ENCODE measurements at places on chromosomes 3 and 15.
A peak's percentile ranks its signal among the peaks of the same experiment; 100 is the strongest.

GRCh38 chr3:184361932-184362667 is 590 bp downstream of the POLR2H start:
- DNase-seq, result no peak

- DNase-seq, result no peak
Measured at GRCh38 chr15:85174521-85174920, 192.9 kb downstream of the PDE8A start.

GRCh38 chr3:52402101-52402521 is 42.8 kb downstream of the SEMA3G start:
- no peak for DNase-seq

DNA sequence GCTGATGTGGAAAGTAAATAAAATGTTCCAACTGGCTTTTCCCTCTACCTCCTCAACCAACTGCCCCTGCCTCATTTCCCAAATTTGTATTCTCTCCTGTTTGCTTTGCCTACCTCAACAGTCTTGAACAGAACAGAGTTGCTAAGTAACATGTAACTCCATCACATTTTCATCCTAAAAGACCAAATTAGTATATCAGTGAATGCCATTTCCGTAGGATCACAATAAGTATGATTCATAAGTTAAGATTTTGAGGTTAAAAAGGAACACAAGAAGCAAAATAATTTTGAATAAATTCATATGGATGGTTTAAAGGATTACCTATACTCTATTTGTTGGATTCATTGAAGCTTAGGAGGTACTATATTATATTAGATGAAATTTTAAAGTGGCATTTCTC is 154.9 kb downstream of the ECT2 start:
- DNase-seq, result no peak

GRCh38 chr3:183591881-183592521 is 36.5 kb upstream of the KLHL6 start:
- DNase-seq, result no peak

GRCh38 chr3:127566833-127567232 is 23.7 kb downstream of the TPRA1 start:
- DNase-seq, result no peak

GRCh38 chr15:52154896-52155865 is 36.0 kb downstream of the GNB5 start:
- DNase-seq, result no peak

DNA sequence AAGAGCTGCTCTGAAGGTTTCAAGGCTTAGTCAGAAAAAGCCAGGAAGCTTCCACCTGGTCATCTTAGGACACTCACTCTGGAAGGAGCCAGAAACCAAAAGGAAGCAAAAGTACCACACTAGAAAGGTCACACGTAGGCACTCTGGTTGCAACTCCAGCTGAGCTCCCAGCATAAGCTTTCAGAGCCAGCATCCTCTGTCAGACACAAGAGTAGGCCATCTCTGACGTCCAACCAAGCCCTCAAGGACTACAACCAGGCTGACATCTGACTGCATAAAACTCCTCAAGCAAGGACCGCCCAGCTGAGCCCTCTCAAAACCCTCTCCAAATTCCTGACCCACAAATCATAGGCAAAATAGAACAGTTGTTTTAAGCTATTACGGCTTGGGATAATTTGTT is 12.8 kb downstream of the SH3BP5 start:
- DNase-seq, result no peak

DNA sequence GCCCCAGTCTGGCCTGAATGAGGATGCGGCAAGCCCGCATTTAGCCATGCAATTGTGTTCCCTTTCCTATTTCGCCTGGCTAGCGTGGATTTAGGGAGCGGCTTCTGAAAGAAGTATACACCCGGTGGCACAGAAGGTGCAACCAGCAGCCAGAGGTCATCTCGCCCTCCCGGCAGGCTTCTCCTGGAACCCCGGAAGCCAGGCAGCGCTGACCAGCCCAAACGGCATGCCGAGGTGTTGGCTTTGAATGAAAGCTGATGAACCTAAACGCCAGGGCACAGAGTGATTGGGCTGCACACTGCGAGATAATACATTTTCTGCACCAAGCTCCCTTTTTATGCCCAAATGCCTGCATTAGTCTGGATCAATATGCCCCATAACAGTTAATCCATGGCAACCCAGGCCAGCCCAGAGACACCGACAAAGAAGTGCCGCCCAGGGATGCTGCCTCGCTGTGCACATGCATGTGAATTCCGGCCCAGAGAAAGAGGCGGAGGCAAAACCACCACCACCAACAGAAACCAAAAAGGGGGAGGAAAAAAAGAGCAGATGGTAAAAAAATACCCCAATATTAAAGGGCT is 1.4 kb downstream of the SRGAP3 start:
- DNase-seq, result no peak

DNA sequence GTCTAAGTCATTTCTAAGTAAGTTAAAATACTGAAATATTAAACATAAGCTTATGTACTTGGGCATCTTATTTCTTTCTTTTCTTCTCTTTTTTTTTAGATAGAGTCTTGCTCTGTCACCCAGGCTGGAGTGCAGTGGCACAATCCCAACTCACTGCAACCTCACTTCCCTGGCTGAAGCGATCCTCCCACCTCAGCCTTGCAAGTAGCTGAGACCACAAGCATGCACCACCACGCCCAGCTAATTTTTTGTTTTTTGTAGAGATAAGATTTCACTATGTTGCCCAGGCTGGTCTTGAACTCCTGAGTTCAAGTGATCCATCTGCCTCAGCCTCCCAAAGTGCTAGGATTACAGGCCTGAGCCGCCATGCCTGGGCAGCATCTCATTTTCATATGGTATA is 16.0 kb upstream of the ZNF710 start:
- DNase-seq, result no peak

DNA sequence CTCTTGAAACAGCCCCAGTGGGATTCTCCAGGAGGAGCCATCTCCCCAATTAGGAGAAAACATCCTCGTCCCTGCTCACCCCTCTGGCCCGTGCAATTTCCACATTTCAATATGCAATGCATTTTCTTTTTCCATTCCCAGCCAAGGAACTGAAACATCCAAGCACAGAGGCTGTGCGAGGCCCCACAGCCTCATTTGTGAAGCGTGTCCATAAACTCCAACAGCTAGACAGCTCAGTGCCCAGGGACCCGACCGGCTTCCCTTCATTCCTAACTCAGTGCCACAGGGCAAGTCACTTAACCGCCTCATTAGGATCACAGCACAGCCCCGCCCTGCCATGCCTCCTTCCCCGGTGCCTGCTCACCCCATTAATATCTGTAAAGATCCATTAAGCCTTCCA is 204.2 kb upstream of the IGF1R start:
- DNase-seq, result no peak

GRCh38 chr15:67146234-67146633 is 80.8 kb downstream of the SMAD3 start:
- no peak for DNase-seq

DNA sequence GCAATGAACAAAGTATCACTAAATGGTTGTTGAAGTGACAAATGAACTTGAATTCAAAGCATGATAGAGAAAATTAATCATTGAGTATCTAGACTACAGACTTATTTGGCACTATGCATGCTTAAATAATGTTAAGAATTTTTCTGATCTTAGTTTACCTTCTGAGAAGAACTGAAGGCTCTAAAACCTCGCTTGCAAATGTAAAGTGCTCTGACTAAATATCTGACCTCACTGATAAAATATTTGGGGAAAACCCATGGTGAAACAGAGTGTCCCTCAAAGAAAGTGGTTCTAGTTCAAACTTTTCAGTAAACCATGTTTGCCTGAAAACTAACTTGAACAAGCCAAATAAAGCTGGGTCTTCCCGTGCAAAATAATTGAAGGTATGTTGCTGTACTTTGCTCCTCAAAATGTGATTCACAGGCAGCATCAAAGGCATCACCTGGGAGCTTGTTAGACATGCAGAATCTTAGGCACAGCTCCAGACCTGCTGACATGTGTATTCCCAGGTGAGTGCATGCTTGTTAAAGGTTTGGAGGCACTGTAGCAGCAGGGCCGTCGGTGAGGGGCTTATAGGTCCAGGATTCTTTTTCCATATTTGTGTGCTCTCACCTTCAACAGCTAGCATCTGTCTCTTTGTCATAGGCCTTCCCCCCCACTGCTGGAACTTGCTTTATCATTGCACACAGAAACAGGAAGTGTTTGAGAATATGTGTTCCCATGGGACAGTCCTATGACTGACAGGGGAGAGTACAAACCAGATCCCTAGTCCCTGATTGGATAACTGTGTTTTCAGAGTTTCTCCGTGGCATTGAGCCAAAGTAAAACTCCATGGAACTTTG is 524.2 kb upstream of the LMCD1 start:
- DNase-seq, result no peak

DNA sequence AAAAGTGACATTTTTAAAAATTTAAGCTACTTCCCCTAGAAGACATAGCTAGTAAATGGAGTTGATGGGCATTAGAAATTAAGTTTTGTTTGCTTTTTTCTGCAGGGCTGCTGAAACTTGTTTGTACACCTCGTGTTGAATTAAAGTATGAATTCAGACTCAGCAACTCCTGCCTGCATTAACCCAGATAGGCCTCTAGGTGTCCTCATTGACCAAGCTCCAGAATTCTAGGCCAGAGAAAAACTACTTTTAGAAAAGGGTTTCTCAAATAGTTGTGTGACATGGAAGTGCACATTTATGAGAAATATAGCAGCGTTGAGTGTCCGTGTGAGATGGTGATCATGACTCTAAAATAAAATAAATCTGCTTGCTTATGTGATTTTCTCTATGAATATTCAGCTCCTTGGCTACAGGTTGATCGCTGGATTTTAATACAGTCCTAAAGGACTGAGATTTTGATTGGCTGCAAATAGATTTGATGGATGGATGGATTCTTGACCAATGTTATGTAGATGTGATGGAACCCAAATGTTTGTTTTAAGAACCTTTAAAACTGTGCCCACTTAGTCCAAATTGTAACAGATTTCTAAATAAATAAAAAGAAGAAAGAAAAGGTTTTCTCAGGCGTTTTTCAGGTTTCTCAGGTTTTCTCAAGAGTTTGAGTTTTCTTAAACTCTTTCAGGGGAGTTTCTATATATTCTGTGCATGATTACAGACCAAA is 39.4 kb upstream of the LMOD3 start:
- DNase-seq, result no peak

- DNase-seq, result no peak
Measured at GRCh38 chr3:135014566-135014965, 219.5 kb downstream of the EPHB1 start.

DNA sequence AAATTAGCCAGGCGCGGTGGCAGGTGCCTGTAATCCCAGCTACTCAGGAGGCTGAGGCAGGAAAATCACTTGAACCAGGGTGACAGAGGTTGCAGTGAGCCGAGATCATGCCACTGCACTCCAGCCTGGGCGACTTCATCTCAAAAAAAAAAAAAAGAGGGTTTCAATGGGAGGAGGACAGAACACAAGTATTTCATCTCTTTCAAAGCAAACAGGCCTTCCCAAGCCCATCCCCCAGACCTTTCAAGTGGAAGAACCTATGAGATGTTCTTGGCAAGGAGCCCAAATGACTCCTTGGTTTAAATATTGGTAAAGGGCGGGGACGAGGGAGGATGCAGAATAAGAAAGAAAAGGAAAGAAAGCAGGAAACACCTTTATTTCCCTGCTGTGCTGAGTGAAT is 62.2 kb upstream of the MCF2L2 start:
- no peak for DNase-seq

DNA sequence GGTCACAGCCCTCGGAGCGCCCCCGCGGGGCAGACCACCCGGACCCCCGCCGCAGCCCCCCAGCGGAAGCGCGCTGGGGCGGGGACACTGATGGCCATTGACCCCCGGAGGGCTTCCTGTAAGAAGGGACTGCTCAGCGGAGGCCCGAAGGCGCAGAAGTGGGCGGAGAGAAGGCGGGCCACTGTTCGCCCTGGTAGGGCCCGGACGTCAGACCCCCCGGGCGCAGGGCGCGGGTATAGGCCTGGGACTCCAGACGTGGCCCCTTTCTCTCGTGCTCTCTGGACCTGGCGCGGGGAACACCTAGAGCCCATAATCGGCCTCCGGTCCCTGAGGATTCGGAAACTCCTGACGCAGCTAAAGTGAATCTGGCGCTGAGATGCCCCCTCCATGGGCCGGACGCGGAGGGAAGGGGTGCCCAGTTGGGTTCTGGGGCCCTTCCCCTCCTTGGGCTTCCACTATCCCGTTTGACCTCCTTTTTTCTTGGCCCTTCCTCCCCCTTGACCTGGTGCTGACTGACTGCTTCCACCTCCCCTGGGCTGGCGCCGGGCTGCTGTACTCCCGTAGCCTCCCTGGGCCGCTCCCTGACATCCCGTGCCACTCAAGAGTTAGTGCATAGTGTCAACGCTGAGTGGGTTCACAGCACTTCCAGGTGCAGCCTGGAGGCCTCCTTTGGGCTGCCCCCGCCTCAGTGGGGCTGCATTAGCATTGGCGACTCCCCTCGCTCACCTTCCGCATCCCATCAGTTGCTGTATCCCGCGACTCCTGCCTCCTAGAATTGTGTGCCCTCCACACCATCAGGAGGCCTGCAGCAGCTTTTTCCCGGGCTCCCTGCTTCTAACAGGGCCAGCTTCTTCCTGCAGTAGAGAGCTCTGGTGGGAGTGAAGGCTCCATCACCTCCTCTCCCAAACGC is 694 bp downstream of the ABTB1 start:
- peak; percentile 20 for DNase-seq

GRCh38 chr3:65706301-65706700 is 332.4 kb downstream of the MAGI1 start:
- DNase-seq, result no peak

GRCh38 chr3:64355401-64355807 is 130.1 kb upstream of the PRICKLE2 start:
- no peak for DNase-seq

DNA sequence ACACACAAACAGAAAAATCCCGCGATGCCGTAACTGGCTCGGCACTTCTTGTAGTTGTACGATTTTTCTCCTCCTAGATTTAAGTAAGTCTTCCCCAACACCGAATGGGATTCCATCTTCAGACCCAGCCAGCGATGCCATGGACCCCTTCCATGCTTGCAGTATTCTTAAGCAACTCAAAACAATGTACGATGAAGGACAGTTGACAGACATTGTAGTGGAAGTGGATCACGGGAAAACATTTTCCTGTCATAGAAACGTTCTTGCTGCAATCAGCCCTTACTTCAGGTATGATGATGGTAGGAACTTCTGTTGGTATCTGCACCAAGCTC is 763 bp downstream of the KBTBD8 start:
- DNase-seq, result no peak

DNA sequence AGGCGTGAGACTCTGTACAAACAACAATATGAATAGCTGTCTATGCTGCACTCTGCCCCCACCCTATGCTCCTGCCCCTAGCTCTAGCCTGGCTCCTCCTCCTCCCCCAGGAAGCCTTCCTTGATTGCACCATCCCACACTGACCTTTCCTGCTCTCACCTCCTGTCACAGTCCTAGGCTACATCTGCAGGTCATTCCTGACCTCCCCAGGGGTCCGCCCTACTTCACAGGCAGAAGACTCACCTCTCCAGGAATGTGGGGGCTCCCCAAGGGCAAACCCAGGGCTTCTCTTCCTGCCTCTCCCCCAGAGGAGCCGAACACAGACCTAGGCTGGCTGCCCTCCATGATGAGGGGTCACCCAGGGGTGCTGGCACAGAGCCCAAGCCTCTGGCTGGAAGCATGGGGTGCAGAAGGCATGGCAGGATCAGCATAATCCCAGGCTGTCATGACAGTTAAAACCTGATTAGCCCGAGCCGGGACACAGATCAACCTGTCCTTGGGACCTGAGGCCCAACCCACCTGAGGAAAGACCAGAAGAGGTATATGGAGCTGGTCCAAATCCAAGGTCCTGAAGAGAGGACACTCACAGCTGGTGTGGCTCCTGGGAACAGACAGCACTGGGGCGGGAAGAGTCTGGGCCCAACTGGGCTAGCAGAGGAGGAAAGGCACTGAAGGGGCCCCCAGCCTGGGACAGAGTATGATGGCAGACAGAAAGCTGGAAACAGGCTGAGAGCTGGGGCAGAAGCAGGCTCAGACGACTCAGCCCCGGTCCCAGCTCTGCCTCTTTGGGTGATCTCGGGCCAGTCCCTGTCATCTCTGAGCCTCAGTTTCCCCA is 5.9 kb downstream of the SEMA7A start:
- DNase-seq, result no peak

Measured in activated T-helper 9 cell treated with anti-CD3 and anti-CD28 coated beads, Interleukin-2, amount 50 U/mL, for 16 hours (primary cell).